ENCODE measurements at places on chromosomes 1 and 21.

GRCh38 chr1:220750131-220750515, 2.0 kb downstream of the MTARC2 start:
- DNase-seq: no peak

DNA sequence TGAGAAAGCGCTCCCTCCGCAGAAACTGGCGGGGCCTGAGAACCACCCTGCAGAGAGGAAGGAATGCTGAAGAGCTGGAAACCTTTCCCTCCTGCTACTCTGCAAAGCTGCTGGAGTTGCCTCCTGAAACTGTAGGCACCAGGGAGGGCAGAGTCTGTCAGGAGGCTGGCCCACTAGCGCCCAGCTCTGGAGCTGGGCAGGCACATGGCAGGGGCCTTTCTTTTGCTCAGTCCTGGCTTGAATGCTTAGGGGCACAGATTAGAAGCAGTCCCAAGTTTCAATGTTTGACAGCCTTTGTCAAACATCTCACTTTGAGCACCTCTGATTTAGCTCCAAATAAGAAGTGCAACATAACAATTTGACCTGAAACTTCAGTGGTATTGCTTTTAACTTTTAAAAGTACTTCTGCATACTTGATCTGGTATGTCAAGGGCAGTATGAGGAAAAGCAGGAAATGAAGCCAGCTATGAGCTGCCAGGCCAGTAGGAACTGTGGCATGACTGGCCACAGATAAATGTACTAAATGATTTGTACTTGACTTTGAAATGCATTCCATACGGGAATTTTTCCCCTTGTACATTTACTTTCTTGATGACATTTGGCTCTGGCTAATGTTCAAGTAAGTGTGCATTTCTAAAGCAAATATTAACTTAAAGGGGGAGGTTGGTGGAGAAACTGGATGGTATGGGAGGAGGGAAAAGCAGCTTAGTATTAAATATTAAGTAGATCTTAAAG, 7.2 kb downstream of the C1orf116 start:
- DNase-seq: no peak

- DNase-seq: no peak
These were observed 25.9 kb downstream of the UBE2U start for GRCh38 chr1:64229307-64229706.

GRCh38 chr1:18146886-18147285, 39.3 kb downstream of the IGSF21 start:
- DNase-seq: no peak

All from activated CD4-positive, alpha-beta T cell treated with anti-CD3 and anti-CD28 coated beads for 48 hours (primary cell).